ENCODE measurements at places on chromosomes 16 and 17.

GRCh38 chr16:48450367-48450766 is 65.2 kb upstream of the SIAH1 start:
- no peak for DNase-seq

GRCh38 chr16:20191566-20191965 is 117.9 kb upstream of the GPR139 start:
- DNase-seq: no peak

DNA sequence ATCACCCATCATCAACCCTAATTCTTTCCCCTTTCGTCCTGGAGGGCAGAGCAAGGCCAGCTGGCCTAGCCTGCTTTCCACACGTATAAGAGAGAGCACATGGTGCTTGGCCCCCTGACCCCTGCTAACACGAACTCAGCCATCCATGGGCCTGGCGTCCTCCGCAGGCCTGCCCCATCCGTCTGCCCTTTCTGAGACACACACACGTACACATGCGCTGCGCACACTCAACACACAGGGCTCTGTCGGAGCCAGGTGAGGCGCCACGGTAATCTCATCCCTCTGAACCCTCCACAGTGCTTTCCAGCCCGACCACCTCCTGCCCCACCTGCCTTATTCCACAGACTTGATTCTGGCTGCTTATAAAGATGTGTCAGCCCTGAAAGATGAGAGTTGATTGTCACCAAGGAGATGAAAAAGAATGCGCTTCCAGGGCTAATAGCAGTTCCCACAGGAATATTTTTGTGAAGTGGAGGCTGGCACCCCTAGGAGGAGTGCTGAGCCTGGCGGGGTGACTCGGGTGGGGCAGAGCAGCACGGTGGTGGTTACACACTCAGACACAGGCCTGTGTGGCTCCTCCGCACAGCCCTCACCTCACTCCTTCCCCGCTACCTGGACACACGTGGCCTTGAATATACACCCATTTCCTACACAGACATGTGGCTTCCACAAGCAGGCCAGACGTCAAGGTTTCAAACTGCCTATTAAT is 228.1 kb downstream of the NTN1 start:
- no peak for DNase-seq

GRCh38 chr17:66951605-66951953 is 12.9 kb upstream of the CACNG4 start:
- no peak for DNase-seq

GRCh38 chr17:66285149-66285548 is 17.3 kb upstream of the PRKCA start:
- DNase-seq: no peak

- peak; percentile 58 for DNase-seq
Measured at GRCh38 chr17:17890773-17891759, 54.3 kb upstream of the SREBF1 start.

Data from common myeloid progenitor, CD34-positive (primary cell).